ENCODE measurements at places on chromosomes 6 and 20.

DNA sequence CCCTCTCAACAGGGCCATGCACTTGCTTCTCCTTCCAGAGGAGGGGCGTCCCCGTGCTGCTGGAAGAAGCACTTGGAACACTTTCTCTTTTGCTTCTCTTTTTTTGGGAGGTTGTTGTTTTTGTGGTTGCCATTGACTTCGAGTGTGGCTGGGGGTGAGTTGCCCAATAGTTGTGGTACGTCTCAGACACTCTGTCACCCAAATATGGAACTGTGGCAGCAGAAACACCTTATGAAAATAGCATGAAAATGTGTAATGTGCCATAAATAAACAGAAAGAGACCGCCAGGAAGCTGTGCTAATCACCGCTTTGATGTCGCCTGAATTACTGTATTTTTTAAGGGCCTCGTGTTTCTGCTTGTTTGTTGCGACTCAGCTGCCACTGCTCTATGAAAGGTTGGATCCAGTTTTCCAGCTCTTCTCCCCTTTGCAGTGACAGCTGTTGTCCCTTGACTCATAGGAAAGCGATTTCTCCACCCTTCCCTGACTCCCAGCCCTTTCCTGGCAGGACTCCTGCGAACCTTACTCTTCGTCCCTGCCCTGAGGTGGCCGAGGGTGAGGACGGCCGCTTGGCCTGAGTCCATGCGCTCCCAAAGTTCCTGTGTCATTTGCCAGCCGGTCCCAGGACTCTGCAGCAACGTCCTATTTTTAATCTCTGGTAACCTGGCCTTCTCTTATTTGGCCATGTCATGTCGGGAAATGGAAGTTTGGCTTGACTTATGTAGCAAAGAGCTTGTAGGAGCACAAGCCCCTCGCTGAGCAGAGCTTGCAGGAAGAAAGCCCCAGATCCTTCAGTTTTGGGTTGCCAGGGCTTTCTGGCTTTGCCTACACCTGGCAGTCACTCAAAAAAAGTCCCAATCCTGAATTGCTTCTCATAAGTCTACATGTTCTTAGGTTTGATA, 694.6 kb downstream of the QKI start:
- no peak for DNase-seq

DNA sequence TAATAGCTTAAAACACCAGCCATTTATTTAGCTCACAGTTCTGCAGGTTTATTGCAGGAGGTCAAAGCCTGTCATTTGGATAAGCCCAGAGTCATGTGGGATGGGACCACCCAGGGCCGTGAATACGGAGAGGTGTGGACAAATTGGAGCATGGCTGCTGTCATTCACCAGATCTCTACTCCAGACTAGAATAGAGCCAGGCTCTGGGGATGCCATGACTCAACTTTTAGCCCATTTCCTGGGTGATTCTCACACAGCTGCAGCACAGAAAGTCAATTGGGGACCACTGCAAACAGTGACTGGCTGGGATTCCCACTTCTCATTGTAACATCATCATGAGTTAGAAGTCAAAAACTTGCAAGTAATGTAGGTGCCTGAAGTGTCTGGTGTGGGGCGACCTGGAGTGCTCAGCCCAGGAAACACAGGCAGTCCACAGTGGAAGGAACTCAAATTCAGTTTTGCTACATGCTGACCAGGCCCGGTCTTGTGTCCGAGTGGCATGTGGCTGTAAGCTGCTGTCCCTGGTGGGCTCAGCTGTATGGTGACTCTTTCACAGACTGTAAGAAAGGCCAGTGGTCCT, 174.3 kb downstream of the SCP2D1 start:
- no peak for DNase-seq

GRCh38 chr6:69948479-69949114, 82.2 kb downstream of the COL19A1 start:
- no peak for DNase-seq

DNA sequence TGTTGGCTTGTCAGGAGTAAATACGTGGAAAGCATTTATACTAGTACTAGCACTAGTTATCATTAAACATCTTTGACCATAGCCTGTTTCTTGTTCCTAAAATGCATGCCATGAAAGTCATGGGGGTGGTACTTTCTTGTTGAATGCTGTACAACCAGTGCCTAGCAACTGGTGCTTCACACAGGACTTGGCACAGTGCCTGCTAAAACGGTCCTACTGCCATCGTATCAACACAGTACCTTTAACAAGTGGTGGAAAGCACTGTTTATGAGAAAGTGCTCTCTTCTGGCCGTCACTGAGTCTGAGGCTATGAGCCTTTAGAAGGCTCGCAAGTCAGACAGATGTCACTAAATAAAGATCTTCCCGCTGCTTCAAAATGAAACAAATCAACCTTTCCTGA, 21.6 kb downstream of the ZNFX1 start:
- DNase-seq = no peak

- DNase-seq = no peak
Measured at GRCh38 chr6:112639391-112639831, 292.3 kb downstream of the RFPL4B start.

- peak; percentile 76 for DNase-seq
Measured at GRCh38 chr6:108564178-108564577, 3.5 kb downstream of the FOXO3 start.

DNA sequence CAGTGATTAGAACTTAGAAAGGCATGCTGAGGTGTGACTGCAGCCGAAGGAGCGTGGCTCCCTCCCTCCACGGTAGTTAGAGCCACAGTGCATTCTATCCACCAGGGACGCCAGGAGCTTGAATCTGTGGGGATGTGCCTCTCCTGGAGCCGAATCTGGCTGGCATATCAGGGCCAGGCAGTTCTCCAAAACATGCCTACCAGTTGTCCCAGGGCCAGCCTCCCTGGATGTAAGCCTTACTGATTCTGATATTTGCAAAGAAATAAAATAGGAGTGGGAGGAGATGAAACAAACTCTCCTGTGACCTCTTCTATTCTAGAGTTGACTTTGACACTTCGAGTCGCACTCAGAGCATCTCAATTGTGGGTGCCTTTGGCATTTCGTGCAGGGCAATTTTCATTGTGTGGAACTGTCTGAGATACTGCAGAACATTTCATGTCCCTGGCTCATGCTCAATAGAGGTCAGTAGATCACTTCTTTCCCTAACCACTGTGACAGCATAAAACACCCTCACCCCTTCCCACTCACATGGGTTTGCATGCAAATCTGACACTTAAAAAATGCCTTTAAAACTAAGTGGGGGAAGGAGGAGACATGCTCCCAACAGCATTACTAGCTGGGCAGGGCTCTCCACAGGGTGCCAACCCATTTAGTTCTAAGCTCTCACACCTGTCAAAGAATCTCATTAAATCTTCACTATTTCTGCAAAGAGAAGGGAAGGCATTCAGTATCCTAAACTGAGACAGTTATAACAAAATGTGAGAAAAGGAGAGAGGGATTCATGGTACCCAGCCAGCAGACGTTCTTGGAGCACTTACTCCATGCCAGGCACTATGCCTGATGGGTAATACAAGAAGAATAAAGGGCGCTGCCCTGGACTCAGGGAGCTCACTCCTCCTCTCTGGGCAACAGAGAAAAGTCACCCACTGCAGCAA, 378.9 kb downstream of the PREX1 start:
- DNase-seq = no peak

DNA sequence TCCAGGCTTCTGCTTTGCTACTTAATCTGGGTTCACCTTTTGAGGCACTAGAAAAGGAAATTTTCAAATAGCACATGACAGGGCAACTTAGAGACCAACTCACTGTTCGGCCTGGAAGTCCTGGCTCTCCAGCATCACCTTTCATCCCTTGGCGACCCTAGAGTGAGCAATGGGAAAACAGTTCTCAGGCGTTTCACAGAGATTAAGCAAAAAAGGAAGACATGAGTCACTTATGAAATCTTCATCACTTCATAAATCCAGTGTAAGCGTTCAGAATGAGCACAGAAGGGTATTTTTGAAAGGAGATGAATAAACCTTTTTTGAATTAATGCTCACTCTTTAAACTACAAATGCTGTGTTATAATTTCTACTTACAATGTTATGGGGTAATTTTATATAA, 104.0 kb downstream of the COL12A1 start:
- no peak for DNase-seq

DNA sequence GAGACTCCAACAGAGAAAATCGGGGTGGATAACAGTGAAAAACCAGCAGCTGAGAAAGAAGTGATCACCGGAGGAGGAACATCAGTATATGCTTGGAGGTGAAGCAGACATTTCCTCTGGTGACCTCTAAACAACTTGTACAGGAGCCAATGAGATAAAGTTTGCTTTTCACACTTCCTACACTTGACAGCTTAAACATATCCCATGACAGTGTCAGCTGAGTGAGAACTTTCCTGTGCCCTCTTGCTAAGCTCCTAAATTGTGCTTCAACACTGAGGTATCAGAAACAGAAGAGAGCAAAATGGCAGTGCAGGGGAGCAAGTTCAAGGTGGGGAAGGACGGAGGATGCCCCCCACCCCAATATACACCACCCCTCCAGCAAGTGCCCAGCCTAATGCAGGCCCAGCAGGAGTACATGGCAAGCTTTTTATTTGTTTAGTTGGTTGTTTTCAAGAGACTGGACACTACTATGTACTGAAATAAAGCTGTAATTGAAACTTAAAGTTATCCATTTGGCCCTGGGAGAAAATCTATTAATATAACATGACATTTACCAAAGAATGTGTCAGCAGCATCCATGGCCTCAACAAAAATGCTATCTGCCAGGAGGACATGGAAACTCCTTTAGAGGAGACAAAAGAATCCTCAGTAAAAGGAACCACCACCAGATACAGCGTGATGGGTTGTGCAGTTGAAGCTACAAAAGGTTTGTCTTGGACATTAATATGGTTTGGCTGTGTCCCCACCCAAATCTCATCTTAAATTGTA, 540.2 kb downstream of the PRKN start:
- no peak for DNase-seq

GRCh38 chr6:127272576-127272975, 5.9 kb downstream of the RNF146 start:
- DNase-seq = no peak

GRCh38 chr6:45843848-45844521, 171.7 kb downstream of the CLIC5 start:
- no peak for DNase-seq

DNA sequence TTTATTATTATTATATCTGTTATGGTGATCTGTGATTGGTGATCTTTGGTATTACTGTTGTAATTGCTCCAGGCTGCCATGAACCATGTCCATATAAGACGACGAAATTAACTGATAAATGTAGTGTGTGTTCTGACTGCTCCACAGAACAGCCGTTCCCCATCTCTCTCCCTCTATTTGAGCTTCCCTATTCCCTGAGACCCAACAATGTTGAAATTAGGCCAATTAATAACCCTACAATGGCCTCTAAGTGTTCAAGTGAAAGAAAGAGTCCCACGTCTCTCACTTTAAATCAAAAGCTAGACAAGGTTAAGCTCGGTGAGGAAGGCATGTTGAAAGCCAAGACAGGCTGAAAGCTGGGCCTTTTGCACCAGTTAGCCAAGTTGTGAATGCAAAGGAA, 51.6 kb downstream of the ZFP64 start:
- no peak for DNase-seq

- DNase-seq = no peak
Measured at GRCh38 chr6:43274916-43275597, 23.0 kb upstream of the SLC22A7 start.

- DNase-seq = no peak
Measured at GRCh38 chr6:162846723-162847122, 118.9 kb downstream of the PACRG start.

DNA sequence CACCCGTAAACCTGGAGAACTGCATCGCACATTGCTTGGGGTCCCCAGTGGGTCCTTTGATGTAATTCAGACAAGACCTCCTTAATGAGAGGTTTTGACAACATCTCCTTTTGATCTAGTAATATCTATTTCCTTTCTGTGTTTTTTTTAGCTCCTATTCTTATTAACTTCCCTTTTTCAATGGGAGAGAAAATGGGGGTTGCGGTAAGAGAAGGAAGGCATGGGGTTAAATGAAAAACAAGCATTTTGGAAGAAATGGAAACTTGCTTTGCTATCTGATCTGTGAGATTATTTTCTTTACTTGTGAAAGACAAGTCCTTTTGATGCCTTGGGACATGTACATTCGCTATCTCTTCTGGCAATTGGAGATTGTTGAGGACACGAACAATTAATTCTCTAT, 418.6 kb upstream of the MAN1A1 start:
- DNase-seq = no peak

DNA sequence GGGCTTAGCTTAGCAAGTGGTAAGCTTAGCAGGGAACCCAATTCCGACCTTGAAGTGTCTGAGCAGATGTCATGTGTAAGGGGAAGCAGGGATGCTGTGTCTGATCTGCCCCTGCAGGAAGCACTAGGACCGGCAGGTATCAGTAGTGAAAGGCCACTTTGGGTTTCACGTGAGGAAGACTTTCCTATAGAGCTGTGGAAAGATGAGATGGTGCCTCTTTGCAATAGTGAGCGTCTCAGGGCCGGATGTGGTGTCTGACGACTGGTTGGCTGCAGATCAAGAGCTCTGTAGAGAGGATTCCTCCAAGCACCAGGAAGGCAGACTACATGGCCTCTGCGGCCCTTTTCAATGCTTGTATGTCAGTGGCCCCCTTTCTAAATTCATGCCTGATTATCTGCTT, 98.3 kb downstream of the TIAM2 start:
- DNase-seq = no peak

- DNase-seq = peak; percentile 9
Measured at GRCh38 chr20:47024461-47024937, 129.9 kb downstream of the EYA2 start.

DNA sequence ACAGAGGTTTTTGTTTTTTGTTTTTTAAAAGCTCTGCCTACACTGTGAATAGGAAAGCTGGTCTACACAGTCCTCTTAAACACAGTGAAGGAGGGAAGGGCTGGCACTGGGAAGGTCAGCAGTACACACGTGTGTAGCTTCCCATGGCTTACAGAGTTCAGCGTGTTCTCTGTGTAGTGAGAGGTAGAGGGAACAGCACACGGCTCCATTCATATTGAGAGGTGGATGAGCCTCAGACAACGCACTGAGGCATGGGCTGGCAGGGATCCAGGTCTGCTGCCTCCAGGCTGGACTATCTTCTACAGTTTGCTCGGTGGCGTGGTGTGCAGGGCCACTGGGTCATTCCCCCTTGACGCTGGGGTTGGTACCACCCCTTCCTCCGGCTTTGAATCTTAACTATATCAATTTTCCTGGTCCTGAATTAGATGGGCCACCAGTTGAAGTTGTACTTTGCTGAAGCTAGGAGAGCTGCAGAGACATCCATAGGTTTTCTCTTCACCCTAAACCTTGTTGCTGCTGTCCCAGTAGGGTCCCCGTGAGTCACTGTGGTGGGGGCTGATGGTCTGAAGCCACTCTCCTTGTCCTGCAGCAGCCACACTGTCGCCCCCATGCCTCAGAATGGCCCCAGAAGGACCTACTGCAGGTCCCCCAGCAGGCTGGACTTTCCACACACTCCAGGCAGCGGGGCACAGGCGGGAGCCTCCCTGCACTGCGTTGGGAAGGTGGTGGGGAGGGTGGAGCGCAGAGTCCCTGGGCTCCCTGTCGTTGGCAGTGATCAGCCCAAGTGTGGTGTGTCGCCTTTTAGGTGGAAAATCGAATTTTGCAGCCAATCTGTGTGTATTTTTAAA, 2.0 kb downstream of the ARFGAP1 start:
- no peak for DNase-seq

- peak; percentile 97 for DNase-seq
Measured at GRCh38 chr6:111741177-111741952, 131.9 kb downstream of the FYN start.
